ENCODE measurements at places on chromosomes 2 and 18. TPM values are rescaled to one million over a fixed set of nuclear protein-coding genes. Genes with fewer than 3 reads are reported as not detected.

SERPINB8 gene
- total RNA-seq, result 10.7 TPM

ST6GAL2 gene
- total RNA-seq, result 12.8 TPM

FAM117B gene
- total RNA-seq, result 2.3 TPM

DNAJC5G gene
- total RNA-seq, result not detected

MRPS5 gene
- total RNA-seq, result 76.8 TPM

MATN3 gene
- 15.5 TPM for total RNA-seq

DYNAP gene
- total RNA-seq, result not detected

BOLL gene
- not detected for total RNA-seq

XDH gene
- total RNA-seq, result 0.92 TPM

SCN9A gene
- 2.2 TPM for total RNA-seq

NEU4 gene
- total RNA-seq, result 0.28 TPM

ATP8B1 gene
- total RNA-seq, result 7.6 TPM

TEKT4 gene
- not detected for total RNA-seq

ANKRD29 gene
- total RNA-seq, result 17.6 TPM

RPRM gene
- total RNA-seq, result 0.11 TPM

LYPD6B gene
- total RNA-seq, result 0.07 TPM

GPD2 gene
- total RNA-seq, result 27.3 TPM

GPR45 gene
- not detected for total RNA-seq

CYS1 gene
- 1.3 TPM for total RNA-seq

CAPN10 gene
- 22.2 TPM for total RNA-seq

SF3B6 gene
- 167 TPM for total RNA-seq
